Kidney epithelial cell (primary cell): ENCODE measurements at places on chromosomes 5 and 9. TPM values are rescaled to one million over a fixed set of nuclear protein-coding genes. Genes with fewer than 3 reads are reported as not detected.

ZFP62 gene
- 26.0 and 31.1 TPM in 2 replicates for total RNA-seq

GABRA1 gene
- not detected in 2 replicates for total RNA-seq

BARX1 gene
- not detected in 2 replicates for total RNA-seq

BARHL1 gene
- total RNA-seq, result not detected in 2 replicates

AMBP gene
- total RNA-seq, result not detected in 2 replicates

GRXCR2 gene
- not detected in 2 replicates for total RNA-seq

SERF1A gene
- 7.8 and 14.2 TPM in 2 replicates for total RNA-seq

TMEM171 gene
- 2.9 and 3.0 TPM in 2 replicates for total RNA-seq

PCDHB16 gene
- 0.92 and 1.4 TPM in 2 replicates for total RNA-seq

LCN10 gene
- 0.21 TPM in 1 of 2 replicates, not detected in the other for total RNA-seq

P4HA2 gene
- 71.5 and 77.5 TPM in 2 replicates for total RNA-seq

ATP10B gene
- under 0.01 TPM in 1 of 2 replicates, not detected in the other for total RNA-seq

OMD gene
- not detected in 2 replicates for total RNA-seq

RNF180 gene
- 11.5 and 16.3 TPM in 2 replicates for total RNA-seq

ARL14EPL gene
- not detected in 2 replicates for total RNA-seq

UHRF2 gene
- total RNA-seq, result 31.9 and 32.9 TPM in 2 replicates

PTGES gene
- total RNA-seq, result 37.9 and 39.5 TPM in 2 replicates

FAM78A gene
- 1.0 and 1.9 TPM in 2 replicates for total RNA-seq

CDH12 gene
- not detected in 2 replicates for total RNA-seq

COL15A1 gene
- 11.6 and 11.8 TPM in 2 replicates for total RNA-seq

ZNF300 gene
- total RNA-seq, result 8.5 and 9.2 TPM in 2 replicates

TNC gene
- total RNA-seq, result 289 and 342 TPM in 2 replicates

SDHA gene
- total RNA-seq, result 75.0 and 77.4 TPM in 2 replicates

CCL28 gene
- total RNA-seq, result 4.7 and 7.5 TPM in 2 replicates

IL4 gene
- total RNA-seq, result not detected in 2 replicates

PCDHA9 gene
- under 0.01 TPM in 2 replicates for total RNA-seq

DIPK1B gene
- total RNA-seq, result 17.1 and 27.0 TPM in 2 replicates

DPM2 gene
- 31.8 and 33.1 TPM in 2 replicates for total RNA-seq

C8G gene
- not detected in 2 replicates for total RNA-seq

SLC12A7 gene
- total RNA-seq, result 50.3 and 63.3 TPM in 2 replicates

ALDOB gene
- not detected in 2 replicates for total RNA-seq

ANP32B gene
- total RNA-seq, result 21.8 and 24.1 TPM in 2 replicates

ZNF189 gene
- total RNA-seq, result 11.0 and 13.4 TPM in 2 replicates

PCDHGC4 gene
- total RNA-seq, result 0.62 and 1.1 TPM in 2 replicates

BAAT gene
- total RNA-seq, result not detected in 2 replicates

TSLP gene
- total RNA-seq, result 0.29 and 0.68 TPM in 2 replicates

CORO2A gene
- total RNA-seq, result 7.8 and 9.5 TPM in 2 replicates
